ENCODE measurements at places on chromosomes 16 and 17.

- no peak for DNase-seq
Measured at GRCh38 chr17:80397686-80398085, 17.3 kb upstream of the ENDOV start.

DNA sequence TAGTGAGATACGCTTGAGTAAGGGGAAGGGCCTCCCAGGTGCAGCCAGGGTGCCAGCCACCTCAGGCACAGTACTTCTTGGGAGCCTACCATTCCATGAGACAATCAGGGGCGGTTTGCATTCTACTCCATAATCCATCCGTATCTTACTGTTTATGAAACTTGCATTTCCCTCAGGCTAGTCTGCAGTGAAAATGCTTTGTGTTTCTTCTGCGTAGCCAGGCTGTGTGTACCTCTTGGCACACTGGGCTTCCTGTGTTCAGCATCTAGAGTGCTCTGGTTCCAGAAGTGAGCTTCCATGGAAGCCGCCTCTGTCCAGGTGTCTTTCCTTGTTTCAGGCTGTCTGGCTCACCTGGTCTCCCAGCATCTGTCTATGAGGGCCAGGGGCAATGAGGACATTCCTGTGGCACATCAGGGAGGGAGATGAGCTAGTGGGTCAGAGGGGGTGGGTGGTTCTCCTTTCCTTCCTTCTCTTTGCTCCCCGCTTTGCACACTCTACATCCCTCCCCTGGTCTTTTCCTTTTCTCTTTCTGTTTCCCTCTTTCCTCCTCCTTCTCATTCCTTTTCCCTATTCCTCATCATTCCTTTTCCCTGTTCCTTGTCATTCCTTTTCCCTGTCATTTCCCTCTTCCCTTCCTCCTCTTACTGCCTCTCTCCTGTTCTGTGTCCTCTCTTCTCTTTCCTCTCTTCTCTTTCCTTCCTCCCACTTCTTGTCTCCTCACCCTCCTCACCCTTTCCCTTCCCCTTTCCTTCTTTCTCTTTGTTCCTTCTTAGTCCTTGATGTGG is 386.5 kb downstream of the CPPED1 start:
- no peak for DNase-seq

DNA sequence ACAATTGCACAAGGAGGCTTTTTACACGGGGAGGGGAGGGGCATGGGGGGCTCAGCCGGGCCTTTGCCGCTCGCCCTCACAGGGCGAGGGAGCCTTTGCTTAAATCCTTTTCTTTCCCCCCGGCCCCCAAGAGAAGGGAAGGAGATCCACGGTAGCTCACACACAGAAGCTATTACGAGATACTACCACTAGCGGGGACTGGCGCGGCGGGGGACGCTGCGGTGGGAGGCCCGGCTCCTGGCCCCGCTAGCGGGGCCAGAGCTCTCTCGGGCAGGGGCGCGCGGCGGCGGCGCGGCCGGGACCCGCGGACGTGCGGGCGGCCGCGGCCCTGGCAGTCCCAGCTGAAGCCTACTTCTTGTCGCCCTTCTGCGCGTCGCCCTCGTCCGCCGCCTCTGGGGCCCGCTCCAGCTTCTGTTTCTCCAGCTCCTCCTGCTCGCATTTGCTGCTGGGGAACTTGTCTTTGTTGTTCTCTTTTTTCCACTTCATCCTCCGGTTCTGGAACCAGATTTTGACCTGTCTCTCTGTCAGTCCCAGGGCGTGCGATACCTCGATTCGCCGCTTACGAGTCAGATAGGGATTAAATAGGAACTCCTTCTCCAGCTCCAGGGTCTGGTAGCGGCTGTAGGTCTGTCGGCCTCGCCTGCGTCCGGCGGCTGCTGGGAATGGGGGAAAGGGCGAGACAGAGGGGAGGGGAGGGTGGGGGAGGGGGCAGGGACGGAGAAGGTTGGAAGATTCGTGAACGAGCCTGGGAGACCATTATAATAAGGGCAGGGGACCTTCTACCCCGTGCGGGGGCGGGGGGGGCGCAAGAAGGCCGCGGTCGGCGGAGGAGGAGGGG is 2.0 kb downstream of the HOXB8 start:
- DNase-seq: no peak

DNA sequence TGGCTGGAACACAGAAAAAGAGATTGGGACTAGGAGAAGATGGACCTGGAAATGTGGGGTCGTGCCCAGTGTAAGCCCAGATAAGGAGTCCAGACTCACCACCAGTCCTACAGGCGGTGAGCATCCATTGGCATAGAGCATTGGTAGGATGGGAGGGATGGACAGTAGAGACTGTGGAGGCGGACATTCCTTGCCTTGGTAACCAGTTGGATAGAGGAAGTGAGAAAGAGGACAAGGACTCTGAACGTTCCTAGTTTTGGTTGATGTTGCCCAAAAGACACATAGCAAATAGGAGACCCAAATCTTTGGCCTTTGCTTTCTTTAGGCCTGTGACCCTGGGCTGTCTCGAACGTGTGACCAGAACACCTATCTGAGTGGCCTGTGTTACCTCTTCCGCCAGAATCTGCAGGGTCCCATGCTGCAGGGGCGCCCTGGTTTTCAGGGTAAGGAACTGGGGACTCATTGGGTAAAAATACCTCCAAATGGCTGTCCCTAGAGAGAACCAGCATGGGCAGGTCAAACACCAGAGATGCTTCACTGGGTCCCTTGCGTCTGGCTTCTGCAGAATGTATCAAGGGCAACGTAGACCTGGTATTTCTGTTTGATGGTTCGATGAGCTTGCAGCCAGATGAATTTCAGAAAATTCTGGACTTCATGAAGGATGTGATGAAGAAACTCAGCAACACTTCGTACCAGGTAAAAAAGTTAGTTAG is 6.4 kb downstream of the ITGAL start:
- no peak for DNase-seq

- no peak for DNase-seq
Measured at GRCh38 chr16:3498988-3499387, 1.8 kb upstream of the CLUAP1 start.

- peak; percentile 62 for DNase-seq
Measured at GRCh38 chr17:8060274-8060673, 21.4 kb downstream of the ALOX15B start.

DNA sequence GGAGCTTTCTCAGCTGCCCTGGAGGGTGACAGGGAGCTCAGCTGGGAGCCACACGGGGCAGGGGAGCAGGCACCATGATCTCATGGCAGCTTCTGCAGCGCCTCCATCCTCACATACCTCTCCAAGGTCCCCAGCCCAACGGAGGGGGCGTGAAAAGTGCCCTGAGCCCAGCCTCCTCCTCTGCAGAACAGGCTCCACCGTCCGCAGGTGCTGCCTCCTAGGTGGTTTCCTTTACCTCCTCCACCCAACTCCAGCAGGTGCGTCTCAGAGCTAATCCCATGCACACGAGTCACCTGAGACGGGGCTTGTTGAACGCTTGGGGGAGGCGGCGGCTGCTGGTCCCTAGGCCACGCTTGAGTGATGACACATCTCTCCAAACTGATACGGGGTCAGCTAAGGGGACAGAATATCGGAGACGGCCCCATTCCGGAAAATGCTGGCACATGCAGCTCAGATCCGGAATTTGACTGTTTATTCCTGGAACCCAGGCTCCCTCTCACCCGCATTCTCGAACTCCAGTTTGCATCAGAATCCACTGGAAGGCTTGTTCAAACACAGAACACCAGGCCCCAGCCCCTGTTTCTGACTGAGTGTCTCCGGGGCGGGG is 387 bp upstream of the SLC38A8 start:
- DNase-seq: no peak

DNA sequence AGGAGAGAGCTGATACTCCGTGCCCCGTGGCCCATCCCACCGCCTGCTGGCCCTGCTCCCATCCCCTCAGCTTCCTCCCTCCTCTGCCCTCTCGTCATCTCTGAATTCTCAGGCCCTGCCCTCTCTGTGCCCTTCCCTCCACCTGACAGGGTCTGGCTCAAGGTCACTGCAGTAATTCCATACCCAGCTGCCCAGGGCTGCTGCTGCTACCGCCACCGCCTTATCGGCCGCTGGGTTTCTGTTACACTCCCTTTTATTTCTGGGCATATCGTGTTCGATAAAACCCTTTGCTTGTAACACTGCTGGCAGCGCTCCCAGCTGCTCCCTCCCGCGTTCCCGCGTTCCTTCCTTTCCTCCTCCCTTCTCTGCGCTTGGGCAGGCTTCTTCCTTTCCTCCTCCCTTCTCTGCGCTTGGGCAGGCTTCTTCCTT is 1.2 kb downstream of the EPN3 start:
- DNase-seq: no peak

DNA sequence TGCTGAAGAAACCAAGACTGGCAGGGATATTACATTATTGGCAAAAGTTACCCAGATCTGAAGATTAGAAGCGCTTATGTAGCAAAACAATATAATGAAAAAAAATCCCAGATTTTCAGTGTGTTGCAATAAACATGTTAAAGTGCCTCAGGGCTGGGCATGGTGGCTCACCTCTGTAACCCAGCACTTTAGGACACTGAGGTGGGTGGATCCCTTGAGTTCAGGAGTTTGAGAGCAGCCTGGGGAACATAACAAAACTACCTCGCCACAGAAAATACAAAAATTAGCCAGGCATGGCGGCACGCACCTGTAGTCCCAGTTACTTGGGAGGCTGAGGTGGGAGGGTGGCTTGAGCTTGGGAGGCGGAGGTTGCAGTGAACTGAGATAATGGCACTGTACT is 6.8 kb downstream of the ZNF207 start:
- no peak for DNase-seq

GRCh38 chr16:80804056-80804525 is 307 bp downstream of the CDYL2 start:
- DNase-seq: peak; percentile 36

DNA sequence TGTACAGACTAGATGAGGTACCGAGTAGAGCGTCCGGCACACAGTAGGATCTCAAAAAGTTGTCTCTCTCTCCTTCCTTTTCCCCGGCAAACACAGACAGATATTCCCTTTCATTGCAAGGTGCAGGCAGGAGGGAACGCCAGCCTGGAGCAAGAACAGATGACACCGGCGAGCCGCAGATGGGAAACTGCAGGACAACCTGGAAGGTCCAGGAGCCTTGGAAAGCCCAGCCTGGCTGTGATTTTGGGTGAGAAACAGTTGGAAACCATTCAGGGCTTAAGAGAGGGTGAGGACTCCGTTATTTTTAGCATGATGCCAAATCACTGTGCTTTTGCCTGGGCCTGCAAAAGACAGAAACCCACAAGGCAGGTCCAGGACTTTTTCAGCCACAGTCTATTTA is 7.3 kb downstream of the CDH11 start:
- no peak for DNase-seq

GRCh38 chr17:66750781-66751543 is 84.0 kb upstream of the CACNG5 start:
- no peak for DNase-seq

GRCh38 chr17:57408071-57408811 is 151.9 kb downstream of the MSI2 start:
- DNase-seq: no peak

DNA sequence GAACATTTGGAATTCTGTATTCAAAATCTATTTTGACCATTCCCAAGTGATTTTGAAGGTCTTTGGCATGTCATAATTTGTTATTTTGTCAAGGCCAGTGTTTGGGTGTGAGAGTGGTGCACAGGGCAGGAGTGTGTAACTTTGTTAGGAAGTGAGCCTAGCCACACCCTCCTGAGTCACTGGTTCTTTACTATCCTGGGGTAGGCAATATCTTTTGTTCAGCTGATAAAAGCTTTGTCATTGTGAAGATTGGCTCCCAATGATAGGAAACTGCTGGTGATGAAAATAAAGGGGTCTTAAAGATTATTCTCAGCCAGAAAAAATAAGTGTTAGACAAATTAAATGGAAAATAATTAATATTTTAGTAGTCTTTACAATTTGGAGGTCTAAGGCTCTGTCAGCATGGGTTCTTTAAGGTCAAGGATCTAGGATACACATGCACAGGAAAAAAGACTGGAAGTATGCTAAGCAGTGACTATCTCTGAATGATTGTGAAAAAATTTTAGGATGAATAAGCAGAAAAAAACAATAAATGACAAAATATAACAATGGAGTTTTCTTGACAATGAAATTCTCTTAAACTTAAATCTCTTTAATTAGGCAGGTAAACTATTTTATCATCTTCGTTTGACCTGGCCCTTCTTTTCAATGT is 5.1 kb downstream of the UBN1 start:
- DNase-seq: no peak

GRCh38 chr16:72247821-72248253 is 75.9 kb upstream of the PMFBP1 start:
- no peak for DNase-seq

DNA sequence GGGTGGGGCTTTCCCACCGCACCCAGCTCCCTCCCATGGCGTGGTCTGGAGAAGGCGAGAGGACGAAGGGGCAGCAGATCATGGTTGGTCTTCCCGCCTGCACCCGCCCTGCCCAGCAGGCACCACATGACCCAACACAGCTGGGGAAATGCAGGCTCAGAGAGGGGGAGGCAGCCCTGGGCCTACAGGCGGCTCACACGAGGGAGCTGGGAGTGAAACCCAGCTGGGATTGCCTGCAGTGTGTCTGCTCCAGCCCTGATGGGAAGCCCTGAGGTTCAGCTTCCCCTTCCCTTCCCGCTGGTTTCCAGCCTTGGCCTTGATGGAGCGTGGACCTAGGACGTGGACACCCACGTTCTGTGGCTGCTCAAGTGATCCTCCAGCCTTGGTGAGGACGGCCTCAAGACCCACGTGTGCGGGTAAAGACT is 20.0 kb upstream of the PABPN1L start:
- no peak for DNase-seq

DNA sequence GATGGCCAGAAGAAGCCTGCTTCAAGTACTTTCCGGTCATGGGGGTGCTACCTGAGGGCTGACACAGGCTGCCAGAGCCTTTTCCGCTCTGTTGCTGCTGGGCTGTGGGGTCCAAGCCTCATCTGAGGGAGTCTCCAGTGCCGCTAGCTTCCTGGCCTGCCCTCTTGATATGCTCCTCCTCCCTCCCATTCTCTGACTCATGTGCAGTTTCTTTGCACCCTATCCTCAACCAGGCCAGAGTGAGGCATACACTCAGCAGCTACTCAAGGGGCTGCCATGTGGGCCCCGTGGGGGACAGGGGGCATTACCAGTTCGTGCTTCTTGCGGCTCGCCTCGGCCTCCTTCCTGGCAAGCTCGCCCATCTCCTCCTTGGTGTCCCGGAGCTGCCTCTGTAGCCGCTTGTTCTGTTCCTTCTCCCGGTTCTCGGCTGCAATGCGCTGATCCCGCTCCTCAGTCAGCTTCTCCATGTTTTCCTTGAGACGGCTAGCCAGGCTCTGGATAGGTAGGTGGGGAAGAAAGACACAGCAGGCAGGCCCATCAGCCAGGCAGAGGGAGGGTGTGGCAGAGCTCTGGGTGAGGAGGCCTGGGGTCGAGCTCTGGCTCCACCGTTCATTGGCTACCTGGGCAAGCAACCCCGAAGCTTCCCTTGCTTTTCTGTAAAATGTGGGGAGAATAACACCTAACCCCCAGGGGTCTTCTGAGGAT is 43.8 kb downstream of the PIPOX start:
- DNase-seq: no peak
